Muscle of leg (tissue), 16 donors: ENCODE measurements at places on chromosomes 1 and 21. TPM values are rescaled to one million over a fixed set of nuclear protein-coding genes. Genes with fewer than 3 reads are reported as not detected.

DNA sequence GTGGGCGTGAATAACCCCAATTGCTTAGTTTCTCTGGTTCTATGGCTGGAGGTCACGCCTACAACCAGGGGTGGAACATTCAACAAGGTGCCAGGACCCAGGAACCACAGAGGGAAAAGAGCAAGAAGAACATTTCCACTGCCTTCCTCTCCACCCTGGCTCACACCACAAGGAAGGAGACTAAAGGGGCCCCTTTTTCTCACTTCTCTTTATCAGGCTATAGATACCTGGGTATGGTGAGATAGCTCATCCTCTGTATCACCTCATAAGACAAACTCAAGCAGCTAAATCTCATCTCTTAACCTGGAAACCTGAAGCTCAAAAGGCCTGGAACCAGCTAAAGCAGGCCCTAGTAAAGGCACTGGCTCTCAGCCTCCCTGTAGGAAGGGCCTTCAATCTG is 438.8 kb upstream of the OLFM3 start:
- DNase-seq: no peak

GRCh38 chr1:221310180-221310579 is 430.9 kb downstream of the HLX start:
- no peak for DNase-seq

- peak; percentile 86 for DNase-seq
These were observed 2.2 kb downstream of the ATP1A2 start for GRCh38 chr1:160117709-160118183.

SPATA46 gene
- total RNA-seq: not detected

KCNE2 gene
- total RNA-seq: 0.22 TPM

LEFTY2 gene
- 2.7 TPM for total RNA-seq

DNA sequence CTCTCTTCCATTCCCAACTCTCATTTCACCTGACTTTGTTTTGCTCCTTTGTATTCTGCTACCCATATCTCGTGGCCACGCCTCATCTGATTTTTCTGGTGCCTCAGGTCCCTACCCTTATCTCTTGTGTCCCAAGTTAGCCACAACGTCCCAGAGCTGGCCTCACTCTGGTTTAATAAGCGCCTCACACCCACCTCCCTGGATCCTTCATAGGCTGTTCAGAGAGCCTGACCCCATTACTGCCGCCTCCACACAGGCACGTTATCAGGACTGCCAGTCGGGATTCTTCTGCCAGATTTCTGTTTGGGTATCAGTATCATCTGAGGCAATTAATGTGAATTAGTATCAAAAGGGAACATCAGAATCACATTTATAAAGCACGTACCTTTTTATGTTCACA is 34.7 kb upstream of the TMEM125 start:
- no peak for DNase-seq

EVI5 gene
- 31.7 TPM for total RNA-seq

TRABD2B gene
- total RNA-seq: 1.1 TPM

- no peak for DNase-seq
These were observed 95.5 kb upstream of the IVNS1ABP start for GRCh38 chr1:185412385-185413087.

DNA sequence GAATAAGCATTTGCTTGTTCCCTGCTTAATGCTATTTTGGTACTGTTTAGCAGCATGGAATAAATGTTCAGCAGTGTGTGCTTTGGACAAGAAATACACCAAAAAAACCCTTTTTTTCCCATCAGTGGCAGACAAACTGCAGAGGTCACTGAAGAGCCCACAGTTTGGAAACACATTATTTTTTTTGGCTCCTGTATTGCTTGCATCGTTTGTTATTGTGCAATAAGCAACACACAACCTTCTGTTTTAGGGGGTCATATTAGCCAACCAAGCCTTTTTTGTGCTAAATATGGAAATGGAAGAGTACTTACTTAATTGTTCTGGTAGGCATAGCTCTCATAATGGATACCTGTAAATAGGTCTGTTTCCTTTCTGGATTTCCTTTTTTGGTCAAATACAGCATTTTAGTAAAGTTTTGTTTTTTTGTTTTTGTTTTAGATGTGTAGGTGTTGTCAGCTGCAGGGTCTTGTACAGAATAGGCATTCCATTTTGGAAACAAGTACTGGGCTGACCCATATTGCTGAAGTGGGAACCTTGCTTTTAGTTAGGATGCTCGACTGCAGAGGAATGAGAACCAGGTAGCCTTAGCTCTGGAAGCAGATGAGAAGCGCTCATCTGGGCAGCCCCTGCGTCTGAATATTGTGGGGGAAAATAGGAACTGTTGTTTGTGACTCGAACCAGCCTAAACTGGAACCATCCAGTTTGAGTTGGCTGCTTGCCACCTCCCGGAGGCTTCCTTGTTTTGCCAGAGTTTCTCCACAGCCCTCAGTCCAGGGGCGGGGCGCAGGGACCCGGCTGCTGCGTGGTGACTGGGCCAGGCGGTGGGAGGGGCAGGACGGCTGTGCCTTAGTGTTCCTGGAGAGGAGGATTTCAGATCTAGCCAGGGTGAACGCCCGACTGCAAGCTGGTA is 38.4 kb downstream of the SPEN start:
- peak; percentile 98 for DNase-seq

GRCh38 chr21:44405948-44406872 is 49.1 kb upstream of the LRRC3 start:
- DNase-seq: no peak

RNU1-2 gene
- total RNA-seq: 2,384 TPM

- peak; percentile 85 for DNase-seq
These were observed 1.9 kb upstream of the PIGV start for GRCh38 chr1:26785611-26786436.

GRCh38 chr1:167344112-167344511 is 123.4 kb downstream of the POU2F1 start:
- DNase-seq: no peak

PRAMEF9 gene
- total RNA-seq: not detected

GRCh38 chr1:208528578-208529240 is 284.5 kb upstream of the PLXNA2 start:
- DNase-seq: no peak

DNA sequence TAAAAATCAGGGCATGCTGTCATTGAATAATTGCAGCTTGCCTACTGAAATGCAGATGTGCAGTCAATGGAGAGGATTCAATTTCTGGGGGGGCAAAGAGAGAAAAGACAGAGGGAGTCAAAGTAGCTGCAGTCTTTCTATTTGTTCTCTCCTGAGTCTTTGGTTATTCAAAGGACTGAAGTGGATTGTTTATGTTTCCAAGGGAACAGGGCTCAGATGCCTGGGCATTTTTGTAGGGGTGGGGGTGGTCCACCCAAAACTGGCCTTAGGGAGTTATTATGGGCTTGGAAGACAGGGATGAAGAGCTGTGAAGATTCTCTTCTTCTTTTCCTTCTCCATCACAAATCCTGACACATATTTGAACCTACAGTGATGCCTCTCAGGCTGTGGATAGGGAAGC is 408.8 kb upstream of the DAB1 start:
- DNase-seq: no peak

RIMKLA gene
- 0.71 TPM for total RNA-seq

OR14A2 gene
- not detected for total RNA-seq

GRCh38 chr1:93078638-93078985 is 471 bp upstream of the MTF2 start:
- no peak for DNase-seq

RXRG gene
- 53.0 TPM for total RNA-seq

GRCh38 chr21:46486481-46487126 is 27.9 kb downstream of the DIP2A start:
- DNase-seq: peak; percentile 43

DNA sequence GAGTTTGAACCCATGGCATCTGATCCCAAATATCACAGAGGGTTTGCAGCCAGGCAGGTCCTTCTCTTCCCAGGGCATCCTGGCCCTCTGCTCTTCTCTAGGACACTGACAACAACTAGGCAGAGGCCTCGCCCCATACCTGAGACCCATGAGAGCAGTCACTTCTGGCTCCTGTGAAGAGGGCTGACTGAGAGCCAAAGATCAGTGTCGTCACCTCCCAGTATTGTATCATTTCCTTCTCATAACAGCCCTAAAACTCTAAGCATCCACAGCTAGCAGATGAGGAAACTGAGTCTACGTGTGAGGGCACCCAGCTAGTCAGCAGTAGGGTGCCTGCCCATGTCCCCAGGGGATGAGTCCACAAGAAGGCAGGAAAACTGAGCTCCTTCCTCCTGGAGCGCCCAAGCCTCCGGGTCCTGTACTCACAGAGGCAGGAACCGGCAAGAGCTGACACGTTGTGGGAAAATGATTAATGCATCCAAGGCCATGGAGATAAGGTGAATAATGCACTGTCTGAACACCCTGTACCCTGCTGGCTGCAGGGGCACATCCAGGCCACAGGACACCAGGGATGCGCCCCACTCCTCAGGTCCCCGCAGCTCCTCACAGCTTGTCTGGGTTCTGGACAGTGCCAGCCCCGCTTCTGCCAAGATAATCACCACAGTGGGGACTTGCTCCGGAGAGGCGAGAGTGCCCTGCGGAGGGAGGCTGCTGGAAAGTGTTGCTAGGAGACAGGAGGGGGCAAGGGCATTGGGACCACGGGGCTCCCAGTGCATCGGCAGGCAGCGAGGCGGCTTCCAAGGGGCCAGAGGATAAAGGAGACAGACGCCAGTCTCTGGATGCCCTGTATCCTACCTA is 340.0 kb downstream of the NPHP4 start:
- DNase-seq: no peak

- DNase-seq: no peak
These were observed 89.2 kb upstream of the COL6A1 start for GRCh38 chr21:45892156-45892915.

TEKT2 gene
- total RNA-seq: 0.53 TPM
